ENCODE measurements at places on chromosomes 11 and 22.

- no peak for DNase-seq
These were observed 1515.6 kb downstream of the TBC1D22A start for GRCh38 chr22:48277868-48278581.

- DNase-seq, result no peak
These were observed 32.0 kb upstream of the LRRC32 start for GRCh38 chr11:76702336-76703128.

DNA sequence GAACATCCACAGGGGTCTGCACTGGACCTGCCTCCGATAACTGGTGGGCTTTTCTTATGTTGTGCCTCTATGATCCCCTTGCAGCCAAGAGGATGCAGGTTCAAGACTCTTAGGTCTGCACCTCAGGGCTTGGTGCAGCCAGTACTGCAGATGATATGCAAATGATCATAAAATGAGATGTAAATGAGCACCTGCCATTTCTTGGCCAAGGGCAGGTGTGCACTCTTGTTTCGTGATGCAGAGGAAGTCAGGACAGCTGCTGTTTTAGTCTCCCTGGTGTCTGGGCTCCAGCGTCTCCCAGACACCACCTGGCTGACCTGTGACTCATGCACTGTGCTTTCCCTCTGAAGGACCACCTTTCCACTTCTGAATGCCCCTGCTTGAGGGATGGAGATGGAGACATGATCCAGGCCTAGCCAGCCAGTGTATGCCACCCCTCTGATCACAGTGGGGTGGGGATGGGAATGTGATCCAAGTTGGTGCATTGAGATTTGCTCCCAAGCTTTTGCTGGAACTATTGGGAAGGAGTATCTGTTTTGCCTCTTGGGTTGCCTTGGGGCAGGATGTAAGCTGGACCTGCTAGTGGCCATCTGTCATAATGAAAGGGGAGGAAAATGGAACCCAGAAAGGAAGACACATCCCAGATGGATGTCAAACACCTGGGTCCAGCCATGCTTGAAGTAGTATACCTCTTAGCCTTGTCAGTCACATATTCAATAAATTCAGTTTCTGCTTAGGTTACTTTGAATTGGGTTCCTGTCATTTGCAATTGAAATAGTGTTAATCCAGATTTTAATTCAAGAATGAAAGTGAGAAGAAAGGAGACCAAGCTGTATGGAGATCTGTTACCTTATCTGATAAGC, 3.3 kb upstream of the KCNJ11 start:
- no peak for DNase-seq

DNA sequence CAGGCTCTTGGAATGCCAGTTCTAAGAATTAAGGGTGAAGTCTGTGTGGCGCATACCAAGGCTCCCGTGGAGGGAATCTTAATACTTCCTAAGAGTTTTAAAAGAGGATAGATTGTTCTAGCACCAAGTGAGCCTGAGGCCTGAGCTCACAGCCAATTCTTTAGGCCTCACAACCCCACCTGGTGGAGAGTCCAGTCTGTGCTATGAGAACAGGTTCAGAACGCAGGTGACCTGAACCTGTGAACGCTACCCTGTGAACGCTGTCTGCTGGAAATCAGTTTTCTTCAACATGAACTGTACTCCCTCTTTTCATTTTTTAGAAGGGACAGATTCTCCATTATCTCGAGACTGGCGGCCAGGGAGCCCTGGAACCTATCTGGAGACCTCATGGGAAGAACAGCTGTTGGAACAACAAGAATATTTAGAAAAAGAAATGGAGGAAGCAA, 43.2 kb upstream of the DLAT start:
- DNase-seq, result no peak

- DNase-seq, result no peak
These were observed 32.2 kb upstream of the APOA1 start for GRCh38 chr11:116869610-116870009.

DNA sequence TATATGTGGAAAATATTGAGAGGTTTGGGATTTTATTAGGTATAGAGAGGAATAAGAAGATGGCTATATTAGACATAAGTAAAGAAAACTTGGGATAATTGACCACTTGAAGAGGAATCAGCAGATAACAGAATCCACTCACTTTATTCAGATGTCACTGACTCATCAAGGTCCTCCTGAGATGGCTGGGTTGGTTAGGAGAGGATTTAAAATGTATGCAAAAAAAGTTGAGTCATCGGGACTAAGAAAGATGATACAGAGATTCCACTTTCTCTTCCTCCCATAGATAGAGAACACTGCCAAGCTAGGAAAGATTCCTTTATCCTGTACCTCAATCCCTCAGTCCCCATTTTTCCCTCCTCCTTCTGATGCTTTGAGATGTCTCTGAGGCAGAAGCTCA, at the start of gene OR6A2:
OR6A2 (minus strand) TSS at position 288 of the 400 bp plus-strand sequence. CDS start 3,981 bp downstream, outside the sequence.
- DNase-seq, result no peak

GRCh38 chr11:77129842-77130756, 2.1 kb downstream of the MYO7A start:
- DNase-seq, result no peak

- DNase-seq, result no peak
These were observed 937 bp upstream of the FAM168A start for GRCh38 chr11:73598719-73599379.

DNA sequence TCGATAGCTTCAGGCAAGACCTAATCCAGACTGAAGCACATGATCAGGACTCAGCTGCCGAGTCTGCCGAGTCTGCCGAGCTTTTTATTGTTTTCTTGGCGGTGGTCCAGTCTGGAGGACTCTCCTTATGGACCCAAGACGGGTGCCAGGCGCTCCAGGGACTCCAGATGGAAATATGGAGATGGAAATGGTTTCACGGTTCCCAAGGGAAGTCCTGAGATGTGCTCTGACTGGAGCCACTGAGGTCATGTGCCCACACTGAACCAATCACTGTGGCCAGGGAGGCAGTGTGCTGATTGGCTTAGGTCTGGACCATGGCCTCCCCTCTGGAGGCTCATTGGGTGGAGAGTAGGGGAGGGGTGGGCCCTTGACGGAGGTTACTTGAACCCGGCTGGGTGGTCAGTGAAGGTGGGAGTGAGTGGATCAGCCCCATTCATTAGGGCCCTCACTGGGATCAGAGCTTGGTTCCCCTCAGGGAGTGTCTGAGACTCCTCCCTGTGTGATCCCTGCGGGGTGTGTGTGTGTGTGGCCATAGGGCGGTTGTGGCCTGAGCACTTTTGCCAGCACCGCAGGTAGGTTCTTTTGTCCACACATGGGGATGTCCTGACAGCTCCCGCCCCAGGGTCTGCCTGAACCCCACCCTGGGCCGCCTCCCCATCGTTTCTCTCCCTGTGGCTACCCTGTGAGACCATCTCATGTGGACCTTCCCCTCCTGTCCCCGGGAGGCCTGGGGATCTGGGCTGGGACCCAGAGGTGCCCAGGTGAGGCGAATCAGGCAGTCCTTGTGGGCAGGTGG, 14.0 kb downstream of the RPS6KA4 start:
- peak; percentile 69 for DNase-seq

- DNase-seq, result no peak
These were observed 96.0 kb downstream of the MICAL3 start for GRCh38 chr22:17928391-17928790.

DNA sequence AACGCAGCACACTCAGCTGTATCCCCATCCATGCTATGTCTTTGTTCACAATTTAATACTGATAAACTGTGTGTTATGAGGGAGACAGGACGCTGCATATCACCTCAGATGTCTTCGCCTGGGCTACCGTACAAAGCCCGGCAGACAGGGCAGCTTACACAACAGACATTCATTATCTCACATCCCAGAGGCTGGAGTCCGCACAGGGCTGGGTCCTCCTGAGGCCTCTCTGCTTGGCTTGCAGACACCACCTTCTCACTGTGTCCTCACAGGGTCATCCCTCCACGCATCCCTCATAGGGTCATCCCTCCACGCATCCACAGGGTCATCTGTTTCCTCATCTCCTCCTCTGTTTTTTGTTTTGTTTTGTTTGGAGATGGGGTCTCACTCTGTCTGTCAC, 61.2 kb downstream of the SHANK2 start:
- no peak for DNase-seq

GRCh38 chr11:64223001-64223651, 2.9 kb downstream of the TRPT1 start:
- DNase-seq, result no peak

- DNase-seq, result no peak
These were observed 11.7 kb downstream of the CRELD2 start for GRCh38 chr22:49929994-49930575.

DNA sequence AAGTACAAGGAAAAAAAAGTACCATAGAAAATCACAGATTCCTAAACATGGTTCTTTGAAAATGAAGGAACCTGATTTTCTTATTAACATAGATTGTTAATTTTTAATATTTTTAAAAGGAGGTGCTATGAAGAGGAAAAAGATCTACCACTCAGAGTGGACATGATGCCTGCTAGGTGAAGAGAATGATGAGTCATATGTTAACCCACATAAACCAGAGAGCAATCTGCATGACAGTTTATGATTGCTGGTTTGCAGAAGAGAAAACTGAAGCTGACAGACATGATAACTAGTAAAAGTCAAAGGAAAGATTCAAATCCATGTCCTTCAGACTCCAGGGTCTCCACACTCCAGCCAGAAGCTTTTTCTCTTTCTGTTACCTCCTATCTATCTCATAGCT, 1231.7 kb downstream of the LRRC4C start:
- no peak for DNase-seq

GRCh38 chr22:25849522-25849921, 107.5 kb downstream of the MYO18B start:
- DNase-seq, result no peak

DNA sequence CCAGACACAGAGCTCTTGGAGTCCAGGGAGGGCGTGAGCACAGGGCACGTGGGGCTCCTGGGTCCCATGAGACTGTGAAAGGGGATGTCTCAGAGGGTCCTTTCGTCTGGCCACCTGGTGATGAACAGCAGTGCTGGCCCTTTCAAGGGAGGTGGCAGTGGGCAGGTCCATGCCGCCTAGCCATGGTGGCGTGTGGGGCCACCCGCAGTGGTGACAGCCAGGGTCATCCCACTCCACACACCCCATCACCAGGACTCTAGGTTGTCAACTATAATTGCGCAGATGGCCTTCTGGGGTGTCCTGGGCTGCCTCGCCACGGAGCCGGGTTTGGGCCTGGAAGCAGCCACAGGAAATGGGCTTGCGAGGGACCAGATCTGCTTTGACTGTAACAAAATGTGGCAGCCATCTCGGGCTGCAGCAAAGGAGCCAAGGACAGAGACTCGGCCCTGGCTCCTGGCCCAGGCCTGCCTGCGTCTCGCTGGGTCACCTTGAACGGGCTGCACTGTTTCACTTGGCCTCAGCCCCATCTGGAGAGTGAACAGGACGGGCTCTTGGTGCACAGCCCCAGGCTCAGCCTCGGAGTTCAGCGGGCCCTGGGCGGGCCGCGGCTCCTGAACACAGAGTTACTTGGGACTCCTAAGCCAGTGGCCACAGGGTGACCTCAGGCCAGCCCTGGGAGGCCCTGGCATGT, 1350.5 kb downstream of the BRD1 start:
- no peak for DNase-seq
